NCI-H1092 (cell line): ENCODE measurements at places on chromosomes 11 and 22.

DNA sequence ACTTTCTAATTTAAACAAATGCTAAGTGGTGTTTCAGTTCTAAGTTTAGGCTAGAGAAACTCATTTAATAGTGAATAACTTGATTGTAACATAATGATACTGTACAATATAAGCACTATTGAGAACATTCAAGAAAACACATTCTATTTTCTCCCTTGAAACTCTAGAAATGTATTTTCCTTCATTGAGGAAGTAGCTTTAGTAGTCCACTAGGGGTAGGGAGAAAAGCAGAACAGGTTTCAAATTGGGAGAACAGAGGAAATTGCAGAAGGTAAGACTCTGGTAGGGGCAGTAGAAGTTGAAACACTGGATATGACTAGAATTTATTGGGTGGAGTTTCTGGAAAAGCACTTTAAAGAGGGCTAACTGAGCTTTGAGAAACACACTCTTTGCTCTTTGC, 31.6 kb upstream of the MPPED2 start:
- DNase-seq, result no peak

- no peak for DNase-seq
Observed at GRCh38 chr22:22403771-22404170, 104.8 kb downstream of the ZNF280B start.

GRCh38 chr11:123545726-123546270, 108.6 kb downstream of the SCN3B start:
- no peak for DNase-seq

DNA sequence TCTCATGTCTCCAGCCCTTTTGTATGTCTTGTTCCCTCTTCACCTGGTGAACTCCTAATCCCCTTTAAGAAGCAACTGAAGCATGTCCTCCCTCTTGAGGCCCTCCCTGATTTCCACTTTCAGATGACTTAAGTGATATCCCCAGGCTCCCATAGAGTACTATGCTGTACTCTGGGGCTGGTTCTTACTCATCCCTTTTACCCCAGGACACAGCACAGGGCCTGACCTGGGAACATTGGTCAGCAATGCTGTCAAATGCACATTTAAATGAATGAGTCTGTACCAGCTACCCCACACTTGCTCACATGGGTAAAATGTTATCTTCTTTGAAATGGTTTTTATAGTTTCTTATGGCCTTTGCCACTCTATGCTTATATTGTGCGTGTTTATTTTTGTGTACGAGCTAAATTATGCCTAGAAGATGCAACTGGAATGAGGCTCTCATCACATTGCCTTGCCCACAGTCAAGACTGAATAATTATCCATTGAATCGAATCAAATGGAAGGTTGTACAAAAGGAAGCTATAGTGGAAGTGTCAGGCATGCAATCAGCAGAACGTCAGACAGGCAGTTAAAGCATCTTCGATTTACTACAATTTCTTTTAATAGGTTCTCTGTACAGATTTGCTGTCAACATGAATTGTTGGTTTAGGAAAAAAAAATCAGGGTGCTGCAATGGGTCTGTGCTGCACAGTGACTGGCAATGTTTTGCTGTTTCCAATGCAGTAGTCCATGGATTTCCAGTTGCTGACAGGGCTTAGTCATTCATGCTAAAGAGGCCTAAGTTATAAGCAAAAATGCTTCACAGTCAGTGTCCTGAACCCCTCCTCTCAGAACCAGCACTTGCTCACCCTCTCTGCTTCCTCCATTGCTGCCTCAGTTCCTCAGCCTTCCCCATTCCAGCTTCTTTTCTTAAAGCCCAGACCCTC, 79.5 kb downstream of the PARVA start:
- no peak for DNase-seq

- DNase-seq, result no peak
Observed at GRCh38 chr11:58829786-58830185, 14.7 kb downstream of the GLYATL2 start.

GRCh38 chr11:128841461-128842072, 25.5 kb downstream of the KCNJ1 start:
- DNase-seq, result peak; percentile 26

GRCh38 chr11:11025087-11025486, 167.2 kb upstream of the ZBED5 start:
- DNase-seq, result no peak

- peak; percentile 40 for DNase-seq
Observed at GRCh38 chr22:33519071-33519973, 401.0 kb downstream of the LARGE1 start.

GRCh38 chr11:106888386-106888785, 129.9 kb downstream of the GUCY1A2 start:
- no peak for DNase-seq

- DNase-seq, result no peak
Observed at GRCh38 chr22:17794726-17795542, 20.7 kb upstream of the BID start.

GRCh38 chr11:9914064-9914463, 250.2 kb downstream of the SWAP70 start:
- no peak for DNase-seq

- DNase-seq, result peak; percentile 49
Observed at GRCh38 chr11:11841116-11841722, 553 bp upstream of the USP47 start.

GRCh38 chr22:35072925-35073324, 7.0 kb downstream of the ISX start:
- DNase-seq, result no peak

- no peak for DNase-seq
Observed at GRCh38 chr22:39959640-39960447, at the start of gene TMA7B. TMA7B (plus strand) TSS chr22:39960397; CDS start chr22:39964375, 3,978 bp downstream.

DNA sequence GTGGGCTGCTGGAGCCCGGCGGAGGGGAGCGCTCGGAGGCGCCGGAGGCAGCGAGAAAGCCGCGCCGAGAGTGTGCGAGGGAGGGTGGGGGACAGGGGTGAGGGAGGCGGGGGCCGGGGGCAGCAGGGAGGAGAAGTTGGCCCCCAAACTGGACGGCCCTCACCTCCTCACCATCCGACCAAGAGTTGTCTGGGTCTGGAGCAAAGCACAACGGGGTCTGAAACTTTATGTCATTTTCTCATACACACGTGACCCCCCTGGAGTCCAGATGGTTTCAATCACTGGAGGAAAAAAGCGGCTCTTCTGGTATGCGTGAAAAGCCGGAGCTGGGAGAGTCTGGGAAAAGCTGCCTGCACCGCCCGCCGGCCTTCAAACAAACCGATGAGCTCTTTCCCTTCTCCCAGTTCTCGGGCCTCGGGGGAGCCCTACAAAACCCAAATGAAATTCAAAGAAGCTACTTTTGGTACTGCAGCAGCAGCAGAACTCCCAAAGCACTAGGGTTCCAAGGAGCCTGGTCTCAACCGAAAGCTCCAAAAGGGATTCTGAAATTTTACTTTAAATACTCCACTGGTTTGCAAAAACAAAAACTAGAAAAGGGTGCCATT, 39.7 kb upstream of the AKIP1 start:
- peak; percentile 61 for DNase-seq

DNA sequence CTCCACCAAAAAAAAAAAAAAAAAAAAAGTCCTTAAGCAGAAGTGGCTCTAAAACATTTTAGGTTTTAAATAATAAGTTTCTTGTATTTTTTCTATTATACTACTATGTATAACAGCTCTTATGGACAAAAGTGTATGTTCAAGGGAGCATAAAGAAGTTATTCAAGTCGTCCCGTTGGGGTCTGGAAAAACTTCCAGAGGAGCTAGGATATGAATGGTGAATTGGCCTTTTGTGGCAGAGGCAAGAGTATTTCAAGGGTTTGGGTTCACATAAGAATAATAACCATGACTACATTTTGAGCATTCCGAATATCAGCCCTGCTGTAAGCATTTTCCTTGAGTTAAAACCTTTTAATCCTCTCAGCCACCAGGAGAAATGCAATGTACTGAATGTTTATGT, 50.6 kb upstream of the ARHGAP42 start:
- DNase-seq, result no peak

DNA sequence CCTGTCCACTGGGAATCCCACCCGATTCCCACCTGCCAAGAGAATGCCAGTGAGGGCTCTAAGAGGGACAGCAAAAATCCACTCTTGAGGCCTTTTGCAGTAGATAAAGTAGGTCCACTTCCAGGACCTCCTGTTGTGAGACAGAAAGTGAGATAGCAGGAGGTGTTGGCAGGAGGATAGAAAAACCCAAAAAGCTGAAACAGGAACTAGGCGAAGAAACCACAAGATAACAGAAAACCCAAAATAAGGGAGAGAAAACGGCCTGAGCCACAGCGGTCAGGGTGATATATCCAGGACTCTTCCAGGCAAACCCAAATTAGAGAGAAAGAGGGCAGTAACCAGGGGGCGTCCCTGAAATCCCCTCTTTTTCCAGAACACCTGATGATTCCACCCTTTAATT, 79.7 kb upstream of the LINC01488 start:
- DNase-seq, result no peak
